ENCODE measurements at places on chromosomes 3 and 15.
A peak's percentile ranks its signal among the peaks of the same experiment; 100 is the strongest.

DNA sequence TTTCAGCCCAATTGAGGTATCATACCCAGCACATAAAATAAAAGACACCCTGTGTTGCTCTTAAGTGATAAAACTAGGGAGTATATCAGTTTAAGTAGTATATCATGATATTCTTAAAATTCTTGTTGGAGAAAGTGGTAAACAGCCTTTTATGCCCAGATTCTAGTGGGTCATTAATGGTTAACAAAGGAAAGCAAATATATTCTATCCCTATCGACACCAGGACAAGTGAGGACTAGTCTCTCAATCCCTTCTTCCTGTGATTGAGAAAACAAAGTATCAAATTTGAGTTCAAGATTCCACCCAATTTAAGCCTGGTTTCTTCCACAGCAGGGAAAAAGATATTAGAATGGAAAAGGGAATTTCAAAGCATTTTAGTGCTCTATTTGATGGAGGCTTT lies 142.4 kb upstream of the IL12A start:
- no peak for DNase-seq

GRCh38 chr3:2929574-2929973 lies 180.6 kb downstream of the IL5RA start:
- DNase-seq: no peak

DNA sequence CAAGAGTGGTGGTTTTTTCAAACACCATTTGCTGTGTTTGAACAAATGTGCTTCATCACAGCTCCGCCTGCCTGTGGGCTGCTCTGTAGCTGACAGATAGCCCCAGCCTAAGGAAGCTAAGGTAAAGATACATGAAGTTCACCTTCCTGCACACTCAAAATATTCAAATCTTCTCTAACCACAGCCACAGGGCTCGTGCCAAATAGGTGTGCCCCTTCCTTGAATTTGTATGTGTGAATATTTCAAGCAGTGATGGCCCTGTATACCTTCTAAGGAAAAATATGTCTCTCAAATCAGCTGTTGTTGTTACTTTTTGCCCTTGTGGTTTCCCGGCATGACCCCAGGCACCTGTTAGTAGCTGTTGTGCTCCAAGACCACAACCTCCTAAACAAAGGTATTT lies 92.8 kb downstream of the CCNL1 start:
- DNase-seq: peak; percentile 30

DNA sequence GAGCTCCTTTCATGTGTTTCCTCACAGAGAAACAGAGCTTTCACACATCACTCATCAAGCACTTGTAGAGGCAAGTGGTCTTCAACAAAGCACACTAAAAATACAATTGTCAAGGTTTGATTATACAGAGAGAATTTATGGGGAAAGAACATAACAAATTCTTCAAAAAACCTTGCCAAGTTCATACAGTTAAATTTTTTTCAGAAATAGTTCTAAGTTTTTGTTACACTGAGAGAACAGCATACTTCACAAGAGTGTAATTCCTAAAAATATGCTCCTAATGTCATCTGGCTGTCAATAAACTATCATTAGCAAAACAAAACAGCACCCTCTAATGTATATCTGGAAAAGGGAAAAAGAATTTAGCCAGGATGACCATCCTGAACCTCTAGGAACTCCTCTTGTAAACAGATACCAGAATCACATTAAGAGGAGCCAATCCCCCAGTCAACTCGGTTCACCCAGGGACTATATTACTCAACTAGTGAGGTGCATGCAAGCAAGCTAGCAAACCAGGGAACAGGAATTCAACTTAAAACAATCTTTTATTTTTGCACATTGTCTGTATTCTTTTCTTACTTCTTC lies 63.3 kb downstream of the RAD18 start:
- DNase-seq: no peak

DNA sequence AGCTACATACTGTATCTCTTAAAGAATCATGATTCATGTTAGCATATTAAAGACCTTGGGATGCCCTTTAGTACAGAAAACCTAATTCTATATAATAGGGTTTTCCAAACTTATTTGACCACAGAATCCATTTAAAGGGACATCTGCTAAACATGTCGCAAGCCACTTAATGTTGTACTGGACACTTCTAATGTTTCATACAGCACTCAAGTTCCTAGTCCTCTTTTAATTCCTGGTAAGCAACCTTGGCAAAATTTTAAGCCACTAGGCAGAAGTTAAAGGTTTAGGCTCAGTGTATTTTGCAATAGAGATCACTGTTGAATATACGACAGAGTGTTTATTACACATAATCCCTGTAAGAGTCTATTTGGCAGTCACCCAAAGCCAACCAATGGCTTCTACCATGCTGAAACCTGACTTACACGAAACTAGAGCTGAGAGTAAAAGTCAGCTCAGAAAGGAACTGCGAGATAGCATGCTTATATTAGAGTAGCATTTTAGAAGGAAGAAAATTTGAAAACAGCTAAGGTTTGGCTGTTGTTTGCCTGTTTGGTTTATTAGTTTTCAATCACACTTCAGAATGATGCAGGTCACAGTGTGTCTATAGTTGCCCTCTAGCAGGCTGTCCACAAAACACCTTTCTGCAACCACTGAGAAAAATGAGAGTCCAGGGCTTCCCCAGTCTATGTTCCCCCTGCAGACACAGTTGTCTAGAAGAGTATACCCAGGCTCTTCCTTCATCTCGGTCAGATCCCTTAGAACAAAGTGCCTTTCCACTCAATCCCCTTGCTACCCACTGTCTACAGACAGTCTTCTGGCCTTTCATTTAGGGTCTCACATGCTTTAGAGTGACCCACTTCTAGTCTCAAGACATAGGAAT lies 104.4 kb downstream of the FMN1 start:
- no peak for DNase-seq

GRCh38 chr15:68235022-68235421 lies 5.5 kb upstream of the CLN6 start:
- no peak for DNase-seq

DNA sequence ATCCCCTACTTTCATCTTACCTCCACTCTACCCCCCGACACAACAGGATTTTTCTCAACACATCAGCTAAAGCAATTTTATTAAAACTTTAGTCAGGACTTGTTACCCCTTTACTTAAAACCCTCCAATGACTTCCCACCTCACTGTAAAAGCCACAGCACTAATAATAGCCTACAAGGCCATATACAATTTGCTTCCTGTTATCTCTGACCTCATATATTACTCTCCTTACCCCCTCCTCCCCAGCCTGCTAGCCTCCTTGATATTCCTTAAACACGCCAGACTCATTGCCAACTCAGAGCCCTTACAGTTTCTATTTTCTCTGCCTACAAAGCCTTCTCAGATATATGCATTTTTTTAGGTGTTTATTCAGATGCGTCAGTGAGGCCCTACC lies 54.4 kb downstream of the DCUN1D1 start:
- DNase-seq: no peak

GRCh38 chr3:142332390-142332789 lies 107.0 kb upstream of the GK5 start:
- no peak for DNase-seq

GRCh38 chr15:94240480-94240879 lies 9.1 kb downstream of the MCTP2 start:
- no peak for DNase-seq

- no peak for DNase-seq
These were observed 44.5 kb downstream of the RIOX2 start for GRCh38 chr3:97927704-97928103.

- DNase-seq: no peak
These were observed 285.2 kb downstream of the ADAMTS17 start for GRCh38 chr15:100056411-100057072.

- DNase-seq: no peak
These were observed 361 bp upstream of the LCMT2 start for GRCh38 chr15:43330780-43331087.

DNA sequence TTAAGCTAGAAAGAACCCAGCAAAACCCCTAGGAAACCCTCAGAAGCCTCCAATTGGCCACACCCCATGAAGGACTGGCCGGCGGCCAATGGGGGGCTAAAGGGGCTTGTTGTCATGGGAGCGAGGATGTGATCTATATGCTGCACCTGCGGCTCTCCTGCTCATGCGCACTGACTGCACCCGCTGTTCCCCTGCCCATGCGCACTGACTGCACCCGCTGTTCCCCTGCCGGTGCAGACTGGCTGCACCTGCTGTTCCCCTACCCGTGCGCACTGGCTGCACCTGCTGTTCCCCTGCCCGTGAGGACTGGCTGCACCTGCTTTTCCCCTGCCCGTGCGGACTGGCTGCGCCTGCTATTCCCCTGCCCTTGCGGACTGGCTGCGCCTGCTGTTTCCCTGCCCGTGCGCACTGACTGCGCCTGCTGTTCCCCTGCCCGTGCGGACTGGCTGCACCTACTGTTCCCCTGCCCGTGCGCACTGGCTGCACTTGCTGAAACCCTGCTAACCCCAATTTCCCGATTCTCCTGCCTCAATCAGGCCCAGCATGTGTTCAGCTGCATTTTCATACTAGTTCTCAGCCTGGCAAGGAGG lies 16.8 kb upstream of the MCCC1 start:
- DNase-seq: peak; percentile 64

- peak; percentile 95 for DNase-seq
These were observed 710 bp upstream of the CLK3 start for GRCh38 chr15:74614744-74615507.
